ENCODE measurements at places on chromosomes 6 and 20.

DNA sequence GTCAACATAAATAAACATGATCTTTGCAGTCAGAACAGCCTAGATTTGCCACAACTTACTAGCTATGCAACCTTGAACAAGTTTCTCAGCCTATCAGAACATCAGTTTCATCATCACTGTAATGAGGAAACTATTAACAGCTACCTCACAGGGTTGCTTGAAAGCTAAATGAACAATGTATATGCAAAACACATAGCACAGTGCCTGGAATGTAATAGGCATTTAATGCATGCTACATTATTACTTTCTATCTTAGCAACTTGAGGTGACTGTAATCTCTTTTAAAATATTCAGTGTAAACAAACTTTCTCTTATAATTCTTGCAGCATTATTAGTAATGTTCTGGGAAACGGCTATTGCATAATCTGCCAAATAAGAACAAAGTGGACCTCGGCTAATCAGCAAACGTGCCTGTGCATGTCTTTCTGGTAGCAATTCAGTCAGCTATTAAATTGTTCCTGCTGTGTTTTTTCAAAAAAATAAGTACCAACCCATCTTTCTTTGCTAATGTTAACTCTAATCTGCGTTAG is 61.5 kb downstream of the SYNE1 start:
- no peak for DNase-seq

DNA sequence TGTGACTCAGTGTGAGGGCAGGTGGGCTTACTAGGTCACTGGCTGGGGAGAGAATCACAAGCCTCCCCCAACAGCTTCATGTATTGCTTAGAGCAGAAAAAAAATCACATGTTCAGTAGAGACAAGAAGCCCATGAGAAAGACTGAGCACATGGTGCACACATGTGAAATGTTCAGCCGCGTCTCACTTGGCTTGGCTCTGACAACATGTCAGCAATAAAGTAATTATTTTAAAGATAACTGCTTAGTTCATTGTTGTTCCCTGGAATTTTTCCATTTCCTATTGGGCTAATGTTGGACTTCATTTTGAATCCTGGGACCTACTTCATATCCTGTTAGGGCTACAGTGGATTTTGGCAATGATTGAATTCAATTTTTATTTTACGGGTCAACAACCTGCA is 222.6 kb downstream of the C6orf118 start:
- DNase-seq, result no peak

- DNase-seq, result no peak
Observed at GRCh38 chr6:154301839-154302752, 54.5 kb downstream of the IPCEF1 start.

GRCh38 chr6:145015739-145016558 is 719.4 kb downstream of the EPM2A start:
- DNase-seq, result peak; percentile 51

GRCh38 chr20:8213270-8213669 is 81.2 kb downstream of the PLCB1 start:
- DNase-seq, result no peak

All from HTR-8/SVneo (cell line).